ENCODE measurements at places on chromosomes 6 and 20.

DNA sequence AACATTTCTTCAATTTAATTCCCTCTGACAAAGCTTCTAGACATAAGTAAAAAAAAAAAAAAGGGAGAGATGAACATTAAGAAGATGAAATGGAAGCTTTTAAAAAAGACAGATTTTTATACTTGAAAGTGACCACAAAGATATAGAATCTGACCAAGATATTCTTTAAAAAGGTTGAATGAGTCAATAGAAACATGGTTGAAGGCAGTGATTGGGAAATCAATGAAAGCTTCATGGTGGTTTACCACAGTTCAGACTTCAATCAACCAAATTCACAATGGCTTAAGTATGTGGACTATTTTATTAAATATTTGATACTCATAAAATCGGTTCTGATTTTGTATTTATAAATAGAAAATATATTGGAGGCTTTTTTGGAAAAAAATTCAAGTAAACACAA lies 248.4 kb upstream of the HSF2 start:
- DNase-seq = no peak

DNA sequence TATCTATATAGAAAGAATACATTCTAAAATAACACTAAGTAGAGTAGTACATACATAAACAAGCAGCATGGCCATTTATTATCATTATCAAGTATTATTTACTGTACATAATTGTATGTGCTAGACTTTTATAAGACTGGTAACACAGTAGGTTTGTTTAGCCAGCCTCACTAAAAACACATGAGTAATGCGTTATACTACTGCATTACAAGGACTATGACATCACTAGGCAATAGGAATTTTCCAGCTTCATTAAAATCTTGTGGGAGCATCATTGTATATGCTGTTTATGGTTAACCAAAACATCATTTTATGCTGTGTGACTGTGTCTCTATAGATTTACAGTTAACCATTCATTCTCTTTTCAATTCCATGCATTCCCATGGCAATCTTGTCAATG lies 131.7 kb upstream of the HDGFL1 start:
- DNase-seq = no peak

DNA sequence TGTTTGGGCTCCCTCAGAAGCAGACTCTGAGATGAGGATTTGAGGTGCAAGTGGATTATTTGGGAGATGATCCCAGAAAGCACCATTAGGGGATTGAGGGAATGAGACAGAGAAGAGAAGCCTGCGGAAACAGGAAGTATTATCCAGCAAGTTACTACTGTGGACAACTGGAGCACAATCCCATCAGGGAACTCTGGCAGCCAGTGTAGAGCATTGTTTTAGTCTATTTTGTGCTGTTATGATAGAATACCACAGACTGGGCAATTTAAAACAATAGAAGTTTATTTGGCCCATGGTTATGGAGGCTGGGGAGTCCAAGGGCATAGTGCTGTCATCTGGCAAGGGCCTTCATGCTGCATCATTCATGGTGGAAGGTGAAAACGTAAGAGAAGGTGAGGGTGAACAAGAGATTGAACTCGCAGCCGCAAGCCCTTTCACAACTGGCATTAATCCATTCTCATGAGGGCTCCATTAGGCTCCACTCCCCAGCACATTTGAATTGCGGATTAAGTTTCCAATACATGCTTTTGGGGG lies 43.5 kb upstream of the SLC9A8 start:
- no peak for DNase-seq

GRCh38 chr6:158026901-158027589 lies 45.4 kb downstream of the SYNJ2 start:
- DNase-seq = no peak

DNA sequence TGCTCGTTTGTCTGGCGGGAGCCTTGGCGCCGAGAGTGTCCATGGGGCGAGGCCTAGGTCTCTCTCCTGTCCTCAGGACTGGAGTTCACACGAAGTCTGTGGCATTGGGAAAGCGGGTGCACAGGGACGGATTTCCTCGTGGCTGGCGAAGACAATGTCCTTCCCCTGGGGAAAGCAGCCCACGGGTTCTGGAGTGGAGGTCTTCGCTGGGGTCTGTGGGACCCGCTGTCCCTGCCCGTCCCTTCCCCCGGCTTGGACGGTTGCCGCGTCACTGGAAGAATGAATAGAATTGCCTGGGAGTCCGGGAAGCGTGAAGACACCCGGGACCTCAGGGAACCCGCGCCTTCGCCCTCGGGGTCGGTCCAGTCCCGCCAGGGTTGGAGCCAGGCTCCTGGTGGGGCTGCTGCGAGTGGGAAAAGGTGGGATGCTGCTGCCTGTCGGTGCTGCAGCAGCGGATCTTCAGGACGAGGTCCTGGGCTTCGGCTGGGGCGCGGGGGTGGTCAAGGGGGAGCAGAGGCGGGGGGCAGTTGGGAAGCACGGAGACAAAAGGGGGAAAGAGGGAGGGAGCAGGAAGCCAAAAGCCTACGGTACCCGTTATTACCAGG lies 441.8 kb upstream of the DEFB115 start:
- no peak for DNase-seq

DNA sequence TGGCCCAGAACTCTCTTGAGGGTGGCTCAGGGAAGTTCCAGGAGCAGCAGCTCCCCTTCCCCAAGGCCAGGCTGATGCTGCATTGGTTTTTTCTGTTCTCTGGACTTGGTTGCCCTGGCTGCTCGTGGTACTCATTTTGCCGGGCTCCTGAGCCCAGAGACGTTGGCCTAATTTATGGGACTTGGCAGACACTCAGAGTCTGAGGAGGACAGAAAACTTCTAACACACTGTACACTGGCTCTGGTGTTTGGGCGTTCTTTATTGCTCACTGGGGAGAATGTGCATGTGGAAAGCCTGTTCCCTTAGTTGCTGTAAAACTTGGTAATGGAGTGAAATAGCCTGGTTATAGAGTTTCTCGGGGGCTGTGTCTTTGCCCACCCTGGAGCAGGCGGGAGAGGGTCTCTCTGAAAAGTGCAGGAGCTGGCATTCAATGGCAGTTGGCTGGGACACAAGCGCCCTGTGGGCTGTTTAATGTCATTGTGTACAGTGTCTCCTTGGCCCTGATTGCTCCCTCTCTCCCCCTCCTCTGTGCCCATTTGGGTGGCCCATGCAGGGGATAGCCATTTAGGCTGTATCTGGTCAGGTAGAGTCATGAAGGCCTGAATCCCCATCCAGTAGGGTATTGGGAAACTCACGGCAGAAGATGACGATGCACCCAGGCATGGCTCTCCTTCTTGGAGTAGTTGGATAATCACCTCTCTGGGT lies 109.3 kb downstream of the CDC5L start:
- DNase-seq = no peak

GRCh38 chr6:144055121-144055931 lies 40.0 kb downstream of the SF3B5 start:
- DNase-seq = no peak

- no peak for DNase-seq
These were observed 1257.2 kb upstream of the EYS start for GRCh38 chr6:66964216-66964615.

GRCh38 chr6:145588981-145589380 lies 146.3 kb downstream of the EPM2A start:
- DNase-seq = no peak

GRCh38 chr6:129102741-129103140 lies 219.8 kb downstream of the LAMA2 start:
- DNase-seq = no peak

GRCh38 chr6:64383277-64383676 lies 747.7 kb downstream of the PHF3 start:
- DNase-seq = no peak

- DNase-seq = no peak
These were observed 699.7 kb upstream of the ID4 start for GRCh38 chr6:19137505-19137904.

DNA sequence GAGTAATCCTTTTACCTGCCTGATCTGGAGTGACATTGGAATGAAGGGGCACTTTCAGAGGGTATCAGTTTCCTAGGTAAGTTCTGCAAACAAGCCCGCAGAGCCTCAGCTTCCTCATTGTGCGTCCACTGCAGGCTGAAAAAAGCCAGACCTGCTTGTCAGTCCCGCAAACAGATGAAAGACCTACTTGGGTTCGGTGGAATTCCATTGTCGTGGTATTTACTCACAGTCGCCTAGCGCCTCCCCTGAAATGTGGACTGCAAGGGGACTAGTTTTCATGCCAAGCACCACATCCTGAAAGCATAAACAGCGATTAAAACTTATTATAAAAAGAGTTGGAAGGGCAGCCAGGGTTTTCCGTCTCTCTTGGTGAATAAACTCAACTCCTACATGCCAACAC lies 121.5 kb downstream of the PAX1 start:
- no peak for DNase-seq

DNA sequence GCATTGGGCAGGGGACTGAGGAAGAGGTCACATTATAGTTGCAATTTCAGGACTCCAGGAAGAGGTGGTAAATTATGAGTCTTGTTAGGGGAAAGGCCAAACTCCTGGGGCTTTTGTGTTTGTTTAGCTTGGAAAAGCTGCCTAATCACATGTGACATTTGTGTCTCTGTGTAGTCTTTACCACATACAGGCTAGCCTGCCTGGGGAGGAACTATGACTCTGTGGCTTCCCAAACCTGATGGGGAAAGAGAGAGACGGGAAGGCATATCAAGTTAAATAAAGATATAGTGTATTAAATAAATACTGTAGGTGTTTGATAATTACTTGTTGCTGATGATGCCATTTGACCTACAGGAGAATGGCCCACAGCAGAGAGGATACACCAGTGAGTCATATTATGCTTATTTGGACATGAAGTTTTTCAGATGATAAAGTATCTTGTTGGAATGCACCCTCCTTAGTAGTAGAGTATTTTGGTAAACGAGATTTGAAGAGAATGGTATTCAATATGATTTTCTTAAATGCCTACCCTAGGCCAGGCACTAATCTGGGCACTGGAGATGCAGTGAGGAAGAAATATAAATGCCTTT lies 4.0 kb downstream of the BLTP3A start:
- DNase-seq = no peak

DNA sequence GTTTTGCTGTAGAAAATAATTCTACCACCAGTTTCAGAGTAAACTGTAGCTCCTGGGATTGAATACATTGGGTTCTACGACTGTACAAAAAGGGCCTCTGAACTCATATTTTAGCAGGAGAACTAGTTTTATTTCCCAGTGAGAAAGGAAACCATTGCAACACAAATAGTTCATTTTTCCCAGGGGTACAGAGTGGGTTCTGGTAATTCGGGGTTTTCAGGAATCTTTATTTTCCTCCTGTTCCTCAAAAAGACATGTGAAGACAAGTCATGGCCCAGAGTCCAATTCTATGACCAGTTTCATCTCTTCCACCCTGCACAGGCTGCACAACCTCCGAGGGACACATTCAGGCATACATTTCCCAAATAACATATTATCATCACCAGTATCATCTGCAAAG lies 222.1 kb downstream of the HIVEP2 start:
- DNase-seq = no peak

- no peak for DNase-seq
These were observed 63.3 kb upstream of the BLCAP start for GRCh38 chr20:37590938-37591490.

DNA sequence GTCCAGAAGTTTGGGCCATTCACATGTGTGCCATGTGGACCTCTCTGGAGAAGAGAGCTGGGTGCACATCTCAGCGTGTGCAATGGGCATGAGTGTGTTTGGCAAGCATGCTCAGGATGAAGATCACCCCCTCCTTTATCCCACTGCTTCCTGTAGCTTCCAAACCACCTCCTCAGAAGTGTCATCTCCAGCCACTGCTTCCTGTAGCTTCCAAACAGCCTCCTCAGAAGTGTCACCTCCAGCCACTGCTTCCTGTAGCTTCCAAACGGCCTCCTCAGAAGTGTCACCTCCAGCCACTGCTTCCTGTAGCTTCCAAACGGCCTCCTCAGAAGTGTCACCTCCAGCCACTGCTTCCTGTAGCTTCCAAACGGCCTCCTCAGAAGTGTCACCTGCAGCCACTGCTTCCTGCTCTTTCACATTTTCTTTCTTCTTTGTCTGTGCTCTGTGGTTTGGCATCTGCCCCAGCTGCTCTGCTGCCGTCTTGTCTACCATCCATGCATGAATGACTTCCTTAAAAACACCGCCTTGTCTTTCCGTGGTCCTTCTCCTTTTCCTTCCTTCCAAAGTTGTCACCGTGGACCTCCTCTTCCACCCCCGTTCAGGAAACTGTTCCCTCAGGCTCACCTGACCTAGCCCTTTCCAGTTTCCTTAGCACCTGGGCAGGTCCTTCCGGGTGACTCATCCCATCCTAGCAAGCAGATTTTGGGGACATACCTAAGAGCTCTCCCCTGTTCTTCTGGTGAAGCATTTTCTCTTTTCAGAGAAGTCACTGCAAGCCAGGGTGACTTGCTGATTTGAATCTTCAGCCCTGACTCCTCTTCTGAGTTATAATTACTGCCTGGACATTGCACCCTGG lies 43.5 kb upstream of the TIAM2 start:
- no peak for DNase-seq

DNA sequence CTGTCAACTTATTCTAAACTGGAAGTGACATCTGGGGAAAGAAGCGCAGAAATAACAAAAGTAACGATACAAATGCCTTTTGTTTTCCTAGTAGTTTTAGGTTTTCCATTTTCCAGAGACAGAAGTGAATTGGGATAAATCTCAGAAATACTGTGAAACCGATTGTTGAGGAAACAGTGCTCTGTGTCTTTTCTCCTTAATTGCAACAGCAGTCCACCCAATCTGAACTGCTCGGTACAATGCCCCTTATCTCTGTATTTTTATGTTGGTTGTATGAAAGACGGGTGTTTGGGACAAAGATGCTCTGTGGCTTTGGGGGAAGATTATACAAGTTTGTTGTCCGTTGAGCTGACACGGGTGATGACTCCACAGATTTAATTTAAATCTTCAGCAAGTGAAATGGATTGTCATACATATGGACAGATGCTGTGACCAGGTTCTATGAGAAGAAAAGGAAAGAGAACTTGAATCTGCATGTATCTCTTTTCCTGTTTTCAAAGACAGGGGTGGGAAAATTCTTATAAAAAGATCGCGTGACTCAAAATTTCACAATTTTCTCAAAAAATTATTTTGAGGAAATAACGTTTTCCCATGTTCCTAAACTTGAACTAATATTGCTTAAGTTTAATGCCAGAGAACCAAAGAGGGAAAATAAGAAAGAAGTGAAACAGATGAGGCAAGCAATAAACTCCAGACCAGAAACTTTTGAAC lies 41.2 kb downstream of the SASH1 start:
- DNase-seq = no peak

DNA sequence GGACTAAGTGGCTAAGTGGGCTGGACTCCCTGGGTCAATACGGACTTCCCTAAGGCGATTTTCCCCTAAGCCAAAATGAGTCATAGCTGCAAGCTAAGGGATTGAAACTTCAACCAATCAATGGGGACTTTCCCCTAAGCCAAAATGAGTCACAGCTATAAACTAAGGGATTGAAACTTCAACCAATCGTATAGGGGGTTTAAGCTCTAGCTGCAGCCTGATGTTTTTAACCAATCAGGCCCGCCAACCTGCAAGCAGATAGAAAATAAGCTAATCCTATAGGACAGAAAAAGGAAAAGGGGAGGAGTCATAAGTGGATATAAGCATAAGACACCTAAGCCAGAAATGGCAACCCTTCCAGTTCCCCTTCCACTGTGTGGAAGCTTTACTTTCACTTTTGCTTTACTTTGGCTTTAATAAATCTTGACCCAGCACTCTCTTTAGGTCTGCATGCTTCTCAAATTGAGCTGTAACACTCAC lies 655.0 kb upstream of the HS3ST5 start:
- no peak for DNase-seq
